ENCODE measurements at places on chromosomes 11 and 22.
A peak's percentile ranks its signal among the peaks of the same experiment; 100 is the strongest.

DNA sequence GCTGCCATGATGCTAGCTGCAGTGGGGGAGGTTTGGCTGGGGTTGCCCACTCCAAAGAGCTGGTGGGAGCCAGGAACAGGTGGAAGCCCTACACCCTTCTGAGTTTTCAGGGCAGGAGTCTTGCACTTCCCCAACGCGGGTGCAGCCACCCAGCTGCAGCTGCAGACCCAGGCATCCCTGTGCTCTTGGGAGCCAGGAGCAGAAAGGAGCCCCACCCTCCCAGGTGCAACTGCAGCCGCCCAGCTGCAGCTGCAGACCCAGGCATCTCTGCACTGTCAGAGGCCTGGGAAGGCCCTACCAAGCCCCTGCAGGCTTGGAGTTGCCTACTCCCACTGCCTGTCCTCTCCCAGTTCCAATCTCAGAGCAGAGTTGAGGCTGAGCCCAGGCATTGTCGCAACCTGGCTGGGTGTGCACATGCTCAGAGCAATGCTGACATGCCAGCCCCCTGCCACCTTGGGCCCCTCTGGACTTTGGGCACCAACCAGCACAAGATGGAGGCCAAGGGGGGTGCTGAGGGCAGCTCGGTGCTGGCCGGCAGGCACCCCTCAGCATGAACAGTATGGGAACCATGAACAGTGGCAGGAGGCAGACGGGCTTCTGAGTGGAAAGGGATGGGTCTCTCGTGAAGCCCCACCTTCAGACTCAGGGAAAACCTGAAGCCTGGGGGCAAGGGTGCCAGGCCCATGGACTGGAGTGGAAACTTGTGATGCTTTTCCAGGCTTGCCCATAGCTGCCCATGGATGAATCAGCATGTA lies 195.4 kb downstream of the DCDC1 start:
- no peak for DNase-seq

- DNase-seq, result no peak
Observed at GRCh38 chr11:81237139-81237538, 1496.5 kb downstream of the FAM181B start.

- DNase-seq, result no peak
Observed at GRCh38 chr22:25760294-25760693, 18.3 kb downstream of the MYO18B start.

- no peak for DNase-seq
Observed at GRCh38 chr11:30489076-30489475, 97.1 kb downstream of the MPPED2 start.

DNA sequence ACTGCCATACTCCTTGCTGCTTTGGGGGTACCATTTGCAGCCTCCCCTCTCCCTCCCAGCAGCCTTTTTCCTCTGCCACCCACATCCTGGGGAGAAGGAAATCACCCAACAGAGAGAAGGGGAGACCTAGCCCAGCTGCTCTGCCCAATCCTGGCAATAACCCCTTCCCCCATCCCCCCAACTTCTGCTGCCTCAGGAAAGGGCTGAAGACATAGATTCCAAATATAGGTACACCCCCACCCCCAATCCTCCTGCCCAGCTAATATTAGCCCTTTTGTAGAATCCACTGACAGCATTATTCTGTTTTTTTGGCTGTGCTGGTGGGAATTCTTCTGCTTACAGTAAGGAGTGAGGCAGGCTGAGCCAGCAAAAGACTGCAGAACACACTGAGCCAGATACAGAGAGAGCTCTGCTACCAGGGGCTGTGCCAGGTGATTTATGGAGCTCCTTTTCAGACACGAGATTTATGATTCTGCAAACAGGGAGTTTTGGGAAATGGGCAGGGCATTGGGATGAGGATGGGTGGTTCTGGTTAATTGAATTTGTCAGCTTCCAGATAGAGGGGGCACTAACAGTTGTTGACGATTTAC lies 164.0 kb downstream of the TENM4 start:
- no peak for DNase-seq

GRCh38 chr11:21810650-21811049 lies 382.2 kb upstream of the ANO5 start:
- DNase-seq, result no peak

GRCh38 chr11:72040491-72041363 lies 39.6 kb downstream of the NUMA1 start:
- peak; percentile 79 for DNase-seq

DNA sequence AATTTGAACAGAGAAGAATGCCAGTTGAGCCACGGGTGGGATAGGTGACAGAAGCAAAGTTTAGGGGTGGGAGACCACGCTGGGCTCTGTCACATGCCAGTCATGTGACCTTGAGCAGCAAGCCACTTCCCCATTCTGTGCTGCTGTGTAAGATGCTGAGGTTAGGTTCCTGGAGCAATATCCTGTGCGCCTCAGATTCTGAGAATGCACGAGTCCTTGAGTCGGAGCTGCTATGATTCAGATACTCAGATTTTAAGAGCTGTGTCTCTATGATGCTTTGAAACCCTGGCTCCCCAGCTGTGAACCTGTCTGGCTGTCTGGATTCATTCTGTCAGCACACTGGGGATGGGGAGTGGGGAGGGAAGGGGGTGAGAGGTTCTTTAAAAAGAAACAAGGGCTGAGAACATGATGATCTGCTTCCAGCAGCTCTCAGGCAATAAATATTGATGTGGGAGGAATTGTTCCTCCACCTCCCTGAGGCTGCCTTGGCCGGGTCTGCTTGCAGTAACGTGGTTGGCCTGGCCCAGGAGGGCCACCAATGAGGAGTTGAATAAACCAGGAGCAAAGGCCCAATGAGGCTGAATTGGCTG lies 24.0 kb downstream of the SLCO2B1 start:
- no peak for DNase-seq

DNA sequence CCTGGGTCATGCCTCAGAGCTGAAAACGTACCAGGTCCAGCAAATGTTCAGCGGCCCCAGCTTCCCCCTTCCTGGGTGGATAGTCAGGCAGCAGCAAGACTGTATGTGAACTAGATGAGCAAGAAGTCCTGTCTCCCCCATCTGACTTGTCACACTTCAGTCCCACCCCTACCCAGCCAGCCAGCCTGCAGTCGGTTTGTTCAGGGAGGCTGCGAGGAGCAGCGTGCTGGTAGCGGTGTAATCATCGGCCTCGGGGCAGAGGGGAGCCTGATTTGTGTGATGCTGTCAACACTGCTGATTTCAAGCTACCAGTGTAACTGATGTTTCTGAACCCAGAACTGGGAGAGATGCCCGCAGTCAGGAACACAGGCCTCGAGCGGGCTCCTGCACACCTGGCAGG lies 9.6 kb downstream of the TMEM258 start:
- DNase-seq, result no peak

GRCh38 chr11:13972043-13972910 lies 9.8 kb downstream of the SPON1 start:
- no peak for DNase-seq

DNA sequence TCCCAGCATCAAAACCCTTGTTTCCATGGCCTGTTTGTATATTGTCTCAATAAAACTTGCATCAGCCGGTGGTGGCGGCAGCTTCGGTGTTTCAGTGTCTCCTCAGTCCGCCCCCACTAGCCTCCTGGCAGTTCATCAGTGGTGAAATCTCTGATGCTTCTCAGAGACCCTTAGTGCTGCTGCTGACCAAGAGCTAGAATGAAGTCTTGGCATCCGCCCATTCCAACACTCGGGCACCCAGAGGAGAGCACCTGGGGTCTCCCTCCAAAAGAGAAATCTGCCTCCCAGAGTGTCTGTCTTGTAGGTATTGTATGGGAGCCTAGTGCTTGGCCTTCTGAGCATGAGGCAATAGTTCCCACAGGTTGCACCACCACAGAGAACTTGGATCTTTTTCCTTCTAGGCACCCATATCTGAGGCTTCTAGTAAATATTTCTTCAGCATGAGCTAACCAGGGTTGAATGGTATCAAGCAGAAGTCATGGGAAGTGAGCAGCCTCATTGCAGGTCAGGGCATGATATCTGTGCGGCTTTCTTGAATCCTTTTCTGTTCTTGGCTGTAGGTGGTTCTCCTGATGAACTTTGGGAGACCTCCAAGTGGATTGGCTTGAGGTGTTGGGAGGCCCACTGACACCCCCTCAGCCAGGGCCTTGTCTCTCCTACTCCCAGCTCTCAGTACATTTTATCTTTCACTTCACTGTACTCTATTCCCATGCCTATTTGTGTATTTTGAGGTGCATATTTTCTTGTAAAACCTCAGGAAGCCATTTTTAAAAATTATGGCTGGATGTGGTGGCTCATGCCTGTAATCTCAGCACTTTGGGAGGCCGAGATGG lies 13.2 kb upstream of the AIFM3 start:
- DNase-seq, result no peak

- DNase-seq, result no peak
Observed at GRCh38 chr11:27266125-27266524, 96.9 kb downstream of the CCDC34 start.

- DNase-seq, result no peak
Observed at GRCh38 chr22:24696551-24697001, 77.9 kb downstream of the PIWIL3 start.

GRCh38 chr11:26027887-26028286 lies 304.0 kb upstream of the ANO3 start:
- DNase-seq, result no peak

- peak; percentile 33 for DNase-seq
Observed at GRCh38 chr11:130181295-130182272, 22.0 kb downstream of the ST14 start.

DNA sequence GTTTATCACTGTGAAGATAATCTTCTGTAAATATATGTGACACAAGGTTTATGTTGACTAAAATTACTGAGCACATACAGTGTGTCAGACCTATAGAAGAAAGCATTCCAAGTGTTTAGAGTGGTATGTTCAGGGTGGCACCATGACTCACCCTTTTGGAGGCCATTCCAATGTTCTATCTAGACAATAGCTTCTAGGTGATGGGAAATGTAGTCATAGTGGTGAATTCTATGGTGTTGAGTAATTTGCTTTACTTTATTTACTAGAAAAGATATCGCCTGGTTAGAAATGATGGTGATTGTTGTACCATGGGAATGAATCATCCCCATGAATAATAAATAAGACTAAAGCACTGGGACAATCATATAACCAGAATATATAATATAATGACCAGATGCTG lies 72.9 kb upstream of the OR4C15 start:
- DNase-seq, result no peak

DNA sequence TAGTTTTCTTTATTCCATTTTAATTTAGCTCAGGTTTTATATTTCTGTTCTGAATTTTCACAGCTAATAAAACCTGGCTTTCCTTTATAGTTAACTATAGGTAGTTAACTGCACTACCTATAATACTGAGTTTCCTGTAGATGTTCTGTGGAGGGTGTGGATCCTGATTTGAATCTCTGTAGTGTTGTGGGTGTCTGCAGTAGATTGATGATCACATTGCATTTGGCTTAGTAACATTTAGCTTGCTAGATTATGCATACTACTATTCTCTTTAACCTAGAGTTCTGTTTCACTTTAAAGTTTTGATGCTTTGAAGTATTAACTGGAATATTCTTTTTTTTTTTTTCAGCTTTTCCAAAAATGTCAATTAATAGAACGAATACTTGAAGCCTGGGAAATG lies 110.1 kb downstream of the PPP6R3 start:
- DNase-seq, result no peak

GRCh38 chr11:112174789-112175598 lies at the start of gene BCO2:
TSS of gene BCO2 (plus strand) at chr11:112175512. CDS start at chr11:112175602, 90 bp downstream.
- no peak for DNase-seq

GRCh38 chr11:69542314-69543168 lies 61.1 kb downstream of the LINC01488 start:
- no peak for DNase-seq

DNA sequence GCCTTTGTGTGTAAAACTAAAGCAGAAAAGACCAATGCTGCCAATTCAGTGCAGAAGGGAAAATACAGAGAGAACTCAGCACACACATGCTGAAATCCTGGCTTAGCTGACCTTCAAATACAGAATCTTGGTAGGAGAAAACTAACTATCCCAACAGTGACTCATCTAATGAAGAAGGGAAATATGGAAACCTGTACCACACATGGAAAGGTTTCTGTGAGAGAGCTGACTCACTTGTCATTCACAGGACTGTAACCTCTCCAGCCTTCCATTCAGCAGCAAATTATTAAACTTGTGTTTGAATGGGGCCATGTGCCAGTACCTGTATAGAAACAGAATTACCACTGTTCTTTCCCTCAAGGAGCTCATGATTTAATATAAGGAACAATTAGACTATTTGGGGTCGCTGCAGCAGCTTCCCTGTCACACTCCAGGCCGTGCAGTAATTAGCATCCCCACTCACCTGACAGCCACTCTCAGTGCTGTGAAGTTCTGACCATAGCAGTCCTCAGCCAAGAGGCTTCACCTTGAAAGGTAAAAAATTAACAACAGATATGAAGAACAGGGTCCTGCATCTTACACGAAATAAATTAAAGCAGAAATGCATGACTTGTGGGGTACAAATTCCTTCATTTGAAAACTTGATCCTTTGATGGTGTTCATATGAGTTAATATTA lies 53.9 kb downstream of the MSANTD4 start:
- DNase-seq, result no peak

DNA sequence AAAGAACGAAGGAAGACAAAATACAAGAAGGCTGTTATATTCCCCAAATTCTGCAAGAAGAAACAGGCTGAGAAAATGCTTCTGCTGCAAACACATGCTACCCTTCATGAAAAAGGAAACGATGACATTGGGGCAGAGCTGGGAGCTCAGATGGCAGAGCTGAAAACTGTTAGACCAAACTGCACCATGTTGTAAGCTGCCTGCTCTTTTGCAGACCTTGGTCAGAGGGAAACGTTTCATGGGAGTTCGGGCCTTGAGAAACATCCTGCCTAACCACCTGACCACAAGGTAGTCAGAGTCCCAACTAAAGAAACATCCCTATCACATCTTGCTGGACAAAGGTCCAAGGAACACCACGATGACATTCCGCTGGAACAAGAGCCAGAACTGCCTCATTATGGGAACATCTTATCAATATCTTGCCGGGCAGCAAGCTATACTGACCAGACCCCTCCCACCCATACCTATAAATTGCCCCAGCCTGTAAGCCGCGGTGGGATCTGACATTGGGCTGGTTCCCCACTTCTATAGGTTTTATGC lies 110.7 kb upstream of the CTSC start:
- no peak for DNase-seq
